Hematopoietic multipotent progenitor cell (in vitro differentiated cells): ENCODE measurements at places on chromosomes 16 and 17. TPM values are rescaled to one million over a fixed set of nuclear protein-coding genes. Genes with fewer than 3 reads are reported as not detected.

Gene MRPL12
- total RNA-seq: 11.6 TPM

Gene KLHL10
- total RNA-seq: not detected

Gene KRT14
- not detected for total RNA-seq

Gene DNAAF1
- under 0.01 TPM for total RNA-seq

Gene OR1A1
- not detected for total RNA-seq

Gene IRX6
- total RNA-seq: not detected

Gene SULT1A3
- 12.1 TPM for total RNA-seq

Gene GPR179
- under 0.01 TPM for total RNA-seq

Gene PGAP6
- total RNA-seq: 88.3 TPM

Gene PRSS21
- 27.2 TPM for total RNA-seq

Gene BBS2
- total RNA-seq: 35.0 TPM

Gene FOXC2
- total RNA-seq: not detected

Gene NLRC5
- total RNA-seq: 78.1 TPM

Gene KRTAP2-3
- not detected for total RNA-seq

Gene SNX20
- total RNA-seq: 48.5 TPM

Gene STH
- not detected for total RNA-seq

Gene CCL8
- not detected for total RNA-seq

Gene TAOK1
- 16.4 TPM for total RNA-seq

Gene PNMT
- total RNA-seq: 3.8 TPM

Gene INO80E
- 21.8 TPM for total RNA-seq
